ENCODE measurements at places on chromosomes 5 and 9.
A peak's percentile ranks its signal among the peaks of the same experiment; 100 is the strongest.

GRCh38 chr5:174287761-174288160 lies 242.3 kb downstream of the NSG2 start:
- no peak for DNase-seq

DNA sequence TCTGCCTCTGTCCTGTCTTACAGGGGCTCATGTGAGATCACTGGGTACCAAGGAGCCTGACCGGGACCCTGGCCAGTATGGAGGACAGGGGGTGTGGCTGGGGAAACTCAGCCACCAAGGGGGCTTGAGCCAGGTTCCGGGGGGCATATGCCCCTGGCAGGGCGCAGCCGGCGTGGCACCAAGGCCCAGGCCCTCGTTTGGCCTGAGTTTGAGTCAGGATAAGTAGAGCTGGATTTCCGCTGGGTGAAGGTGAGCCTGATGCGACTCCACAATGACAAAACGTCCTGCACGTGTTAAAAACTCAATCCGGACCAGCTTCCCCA lies 616 bp upstream of the TSPAN17 start:
- no peak for DNase-seq

DNA sequence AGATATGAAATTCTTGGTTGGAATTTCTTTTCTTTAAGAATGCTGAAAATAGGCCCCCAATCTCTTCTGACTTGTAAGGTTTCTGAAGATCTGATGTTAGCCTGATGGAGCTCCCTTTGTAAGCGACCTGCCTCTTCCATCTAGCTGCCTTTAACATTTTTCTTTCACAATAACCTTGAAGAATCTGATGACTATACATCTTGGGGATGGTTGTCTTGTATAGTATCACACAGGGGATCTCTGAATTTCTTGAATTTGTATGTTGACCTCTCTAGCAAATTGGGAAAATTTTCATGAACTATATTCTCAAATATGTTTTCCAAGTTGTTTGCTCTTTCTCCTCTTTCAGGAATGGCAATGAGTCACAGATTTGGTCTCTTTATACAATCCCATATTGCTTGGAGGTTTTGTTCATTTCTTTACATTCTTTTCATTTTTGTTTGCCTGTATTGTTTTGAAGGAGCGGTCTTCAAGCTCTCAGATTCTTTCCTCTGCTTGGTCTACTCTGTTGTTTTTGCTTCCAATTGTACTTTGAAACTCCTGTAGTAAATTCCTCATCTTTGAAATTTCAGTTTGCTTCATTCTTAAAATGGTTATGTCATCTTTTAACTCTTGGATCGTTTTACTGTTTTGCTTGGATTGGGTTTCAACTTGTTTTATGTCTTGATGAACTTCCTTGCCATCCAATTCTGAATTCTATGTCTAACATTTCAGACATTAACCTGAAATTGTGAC lies 245.2 kb upstream of the TARS1 start:
- DNase-seq = no peak

- DNase-seq = peak; percentile 70
These were observed 679 bp upstream of the KDM4C start for GRCh38 chr9:6757132-6757455.

GRCh38 chr5:37015795-37016666 lies 139.5 kb downstream of the NIPBL start:
- no peak for DNase-seq

DNA sequence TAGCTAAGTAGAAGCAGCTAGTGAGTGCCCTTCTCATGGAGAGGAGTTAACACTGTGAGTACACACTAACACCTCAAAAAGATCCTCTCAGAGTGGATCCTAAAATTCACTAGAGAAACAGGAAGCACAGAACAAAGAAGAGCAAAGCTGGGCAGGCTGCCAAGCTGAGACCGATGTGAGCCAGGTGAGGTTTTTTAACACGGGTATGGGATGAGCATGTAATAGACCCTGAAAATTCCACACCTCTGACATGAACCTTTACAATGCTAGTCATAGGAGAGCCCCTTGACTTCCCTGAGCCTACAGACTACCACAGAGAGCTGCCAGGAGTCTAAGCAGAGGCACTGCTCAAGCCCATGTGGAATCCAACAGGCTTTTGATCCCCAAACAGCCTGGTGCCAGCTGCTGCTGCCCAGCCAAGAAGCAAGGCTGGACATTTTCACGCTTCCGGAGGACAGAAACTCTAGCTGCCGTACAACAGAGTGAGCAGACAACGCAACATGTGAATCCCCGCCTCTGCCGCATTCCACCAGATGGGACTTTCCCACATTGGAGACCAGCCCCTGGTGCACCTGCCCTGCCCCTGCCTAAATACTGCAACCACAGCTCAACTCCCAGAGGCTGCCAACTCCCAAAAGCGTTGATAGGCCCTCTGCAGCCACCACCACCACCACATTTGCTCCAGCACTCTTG lies 280.8 kb downstream of the CDH10 start:
- no peak for DNase-seq

DNA sequence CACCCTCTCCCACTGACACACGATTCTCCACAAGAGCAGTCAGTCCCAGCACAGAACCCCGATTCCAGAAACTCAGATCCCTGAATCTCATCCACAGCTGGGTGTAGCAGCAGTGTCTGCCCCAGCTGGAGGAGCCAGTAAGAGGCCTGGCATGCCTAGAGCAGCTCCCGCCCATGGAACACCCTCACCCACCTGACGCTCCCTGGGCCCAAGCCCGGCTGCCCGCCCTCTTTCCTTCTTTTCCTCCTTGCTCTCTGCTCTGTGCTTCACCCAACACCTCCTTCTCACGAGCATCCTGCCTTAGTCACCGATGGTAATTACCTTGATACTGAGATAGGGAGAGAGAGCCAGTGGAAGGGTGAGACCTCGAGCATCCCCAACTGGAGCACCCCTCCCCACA lies 8.7 kb downstream of the PCDH1 start:
- DNase-seq = no peak

DNA sequence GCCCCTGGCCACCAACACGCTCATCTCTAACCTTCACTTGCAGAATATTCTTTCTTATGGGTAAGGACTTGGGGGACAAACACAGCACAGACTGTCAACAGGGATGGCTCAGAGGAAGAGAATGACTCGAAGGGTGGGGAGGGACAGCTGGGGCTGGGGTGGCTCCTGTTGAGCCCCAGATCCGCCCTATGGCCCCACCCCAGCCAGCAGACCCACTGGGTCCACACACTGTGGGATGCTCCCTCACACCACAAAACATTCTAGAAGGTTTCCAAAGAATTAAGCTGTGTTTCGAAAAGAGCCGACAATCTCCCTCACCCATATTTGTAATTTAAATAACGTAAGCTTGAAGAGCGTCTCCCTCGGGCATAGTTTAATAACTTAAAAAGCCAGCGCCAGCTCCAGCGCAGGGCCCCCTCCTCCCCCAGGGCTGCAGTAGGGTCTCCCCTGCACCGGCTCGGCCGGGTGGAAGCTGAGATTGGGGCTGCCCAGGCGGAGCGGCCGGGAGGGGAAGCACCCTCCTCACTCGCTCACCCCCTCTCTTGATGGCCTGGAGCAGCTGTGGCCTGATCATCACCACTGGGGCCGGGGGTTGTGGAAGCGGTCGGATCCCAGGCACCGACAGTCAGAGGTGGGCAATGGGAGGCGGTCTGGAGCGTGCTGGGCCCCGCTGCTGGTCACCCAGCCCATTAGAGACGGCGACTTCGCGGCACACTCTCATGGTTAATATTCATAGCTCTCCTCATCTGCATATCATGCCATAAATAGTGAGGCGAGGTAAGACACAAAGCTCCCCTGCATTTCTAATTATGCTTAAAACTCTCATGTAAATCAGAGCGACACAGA lies 37.6 kb downstream of the NACC2 start:
- no peak for DNase-seq

GRCh38 chr5:135210286-135211055 lies 176.4 kb upstream of the PITX1 start:
- no peak for DNase-seq

DNA sequence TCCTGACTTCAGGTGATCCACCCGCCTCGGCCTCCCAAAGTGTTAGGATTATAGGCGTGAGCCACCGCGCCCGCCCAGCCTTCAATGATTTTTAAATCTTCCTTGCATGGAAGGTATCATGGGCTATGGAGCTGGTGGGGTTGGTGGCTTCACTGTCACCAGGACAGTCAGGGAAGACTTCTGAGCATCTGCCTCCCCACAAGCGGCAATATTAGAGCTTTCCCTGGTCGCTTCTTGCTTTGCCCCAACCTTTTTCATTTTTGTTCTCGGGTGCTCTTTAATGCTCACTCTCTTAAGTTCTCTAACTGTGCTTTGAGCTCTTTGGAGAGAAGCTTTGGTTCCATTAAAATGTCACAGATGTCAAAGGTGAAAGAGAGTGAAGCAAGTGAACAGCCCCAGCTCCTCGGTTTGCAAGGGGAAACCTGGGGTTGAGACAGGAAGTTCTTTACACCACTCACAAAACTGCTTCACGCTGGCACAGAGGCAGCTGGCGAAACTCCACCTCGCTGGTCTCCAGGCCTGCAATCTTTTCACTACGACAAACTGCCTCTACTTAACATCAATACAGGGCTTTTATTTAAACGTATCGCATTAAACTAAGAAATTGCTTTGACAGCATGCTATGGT lies 142.5 kb upstream of the RETREG1 start:
- DNase-seq = no peak

GRCh38 chr5:1201327-1202025 lies at the start of gene SLC6A19:
SLC6A19 (plus strand) TSS chr5:1201595; CDS start chr5:1201651, 56 bp downstream.
- no peak for DNase-seq

- no peak for DNase-seq
These were observed 1.1 kb upstream of the SPRY4 start for GRCh38 chr5:142325725-142326479.

DNA sequence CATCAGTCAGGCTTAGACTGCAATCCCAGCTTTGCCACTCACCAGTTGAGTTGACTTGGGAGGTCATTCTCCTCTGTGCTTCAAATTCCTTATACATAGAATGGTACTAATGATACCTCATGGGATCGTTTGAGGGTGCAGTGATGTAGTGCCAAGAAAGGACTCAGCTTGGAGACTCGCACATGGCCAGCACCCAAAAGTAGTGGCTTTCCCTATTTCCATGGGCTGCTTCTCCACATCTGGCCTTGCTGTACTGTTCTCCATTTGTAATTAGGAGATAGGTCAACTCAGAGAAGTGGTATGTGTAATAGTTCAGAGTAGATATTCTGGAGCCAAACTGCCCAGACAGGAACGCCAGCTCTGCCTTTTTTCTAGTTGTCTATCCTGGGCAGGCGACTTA lies 5.5 kb downstream of the CCL19 start:
- no peak for DNase-seq

Data from globus pallidus (tissue), 1 donor.